ENCODE measurements at places on chromosomes 7 and 10.

- no peak for DNase-seq
Observed at GRCh38 chr7:82438521-82438920, 5.1 kb downstream of the CACNA2D1 start.

DNA sequence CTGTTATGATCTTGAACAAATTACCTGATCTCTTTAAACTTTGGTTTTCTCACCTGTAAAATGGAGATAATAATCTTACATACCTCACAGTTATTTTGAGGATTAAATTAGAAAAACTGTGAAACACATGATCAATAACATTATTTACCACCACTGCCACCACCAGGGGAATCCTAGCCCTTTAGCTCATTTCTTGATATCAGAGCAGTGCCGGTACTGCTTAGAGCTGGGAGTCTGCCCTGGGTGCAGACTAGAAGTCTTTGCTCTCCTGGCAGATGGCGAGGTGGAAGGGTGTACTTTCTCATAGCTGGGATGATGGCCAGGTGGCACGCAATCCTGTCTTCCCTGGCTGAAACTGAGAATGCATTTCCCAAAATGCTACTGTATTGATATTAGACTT lies 12.7 kb upstream of the EFCAB10 start:
- DNase-seq: no peak

DNA sequence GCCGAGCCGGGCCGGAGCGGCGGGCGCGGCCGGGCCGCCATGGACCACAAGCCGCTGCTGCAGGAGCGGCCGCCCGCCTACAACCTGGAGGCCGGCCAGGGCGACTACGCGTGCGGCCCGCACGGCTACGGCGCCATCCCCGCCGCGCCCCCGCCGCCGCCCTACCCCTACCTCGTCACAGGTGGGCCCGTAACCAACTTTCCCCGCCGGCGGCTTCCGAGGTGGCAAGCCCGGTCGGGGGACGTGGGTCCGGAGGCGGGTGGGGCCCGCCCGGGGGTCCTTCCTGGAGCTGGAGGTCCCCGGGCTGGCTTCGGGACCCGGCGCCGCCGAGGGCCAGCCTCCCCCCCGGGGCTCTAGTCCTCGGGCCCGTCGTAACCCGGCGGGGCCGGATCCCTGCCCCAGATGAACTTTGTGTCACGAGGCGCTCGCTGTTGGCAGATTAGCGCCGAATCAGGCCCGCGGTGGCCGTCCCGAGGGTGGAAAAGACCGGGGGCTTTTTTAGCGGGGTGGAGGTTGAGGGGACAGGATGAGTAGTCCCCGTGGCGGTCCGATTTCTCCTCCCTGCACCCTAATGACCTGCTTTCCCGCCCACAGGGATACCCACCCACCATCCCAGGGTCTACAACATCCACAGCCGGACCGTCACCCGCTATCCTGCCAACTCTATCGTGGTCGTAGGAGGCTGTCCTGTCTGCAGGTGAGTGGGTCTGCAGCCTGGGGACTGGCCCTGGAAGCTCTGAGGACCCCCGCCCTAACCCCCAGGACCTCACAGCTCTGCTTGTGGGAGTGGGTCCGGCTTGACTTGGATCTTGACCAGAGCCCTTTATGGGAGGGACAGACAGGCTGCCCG lies 496 bp downstream of the BRI3 start:
- no peak for DNase-seq

GRCh38 chr7:87627634-87627994 lies 584 bp upstream of the RUNDC3B start:
- DNase-seq: no peak

DNA sequence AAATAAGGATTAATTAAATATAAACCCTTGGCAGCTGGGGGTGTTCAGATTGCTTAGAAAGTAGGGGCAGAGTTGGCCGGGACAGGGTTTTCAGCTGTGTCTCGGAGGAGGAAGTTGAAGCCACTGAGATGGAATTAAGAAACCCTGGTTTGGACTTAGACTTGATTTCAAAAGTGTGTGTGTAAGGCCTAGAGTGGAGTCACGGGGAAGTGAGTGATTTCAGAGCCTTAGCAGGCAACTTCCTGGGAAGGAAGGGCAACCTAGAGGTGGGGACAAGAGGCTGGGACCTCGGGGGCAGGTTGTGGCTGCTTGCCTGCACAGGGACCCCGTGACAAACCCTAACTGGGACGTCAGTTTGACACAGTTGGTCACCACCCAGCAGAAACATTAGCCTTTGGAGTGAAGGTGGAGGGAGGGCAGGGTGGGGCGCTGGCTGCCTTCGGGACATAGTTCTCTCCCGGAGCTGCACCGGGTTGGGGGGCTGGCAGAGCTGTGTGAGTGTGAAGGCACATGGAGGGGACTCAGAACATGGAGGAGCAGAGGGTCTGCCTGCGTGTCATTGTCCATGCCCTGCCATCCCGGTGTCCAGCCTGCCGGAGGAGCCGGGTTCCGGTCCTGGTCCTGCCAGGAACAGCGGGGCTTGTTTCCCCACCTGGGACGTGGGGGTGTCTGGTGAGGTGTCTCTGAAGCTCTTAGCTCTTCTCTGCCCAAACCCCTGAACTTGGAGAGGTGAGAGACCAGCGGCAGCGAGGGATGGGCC lies 1.8 kb downstream of the BRI3 start:
- no peak for DNase-seq

DNA sequence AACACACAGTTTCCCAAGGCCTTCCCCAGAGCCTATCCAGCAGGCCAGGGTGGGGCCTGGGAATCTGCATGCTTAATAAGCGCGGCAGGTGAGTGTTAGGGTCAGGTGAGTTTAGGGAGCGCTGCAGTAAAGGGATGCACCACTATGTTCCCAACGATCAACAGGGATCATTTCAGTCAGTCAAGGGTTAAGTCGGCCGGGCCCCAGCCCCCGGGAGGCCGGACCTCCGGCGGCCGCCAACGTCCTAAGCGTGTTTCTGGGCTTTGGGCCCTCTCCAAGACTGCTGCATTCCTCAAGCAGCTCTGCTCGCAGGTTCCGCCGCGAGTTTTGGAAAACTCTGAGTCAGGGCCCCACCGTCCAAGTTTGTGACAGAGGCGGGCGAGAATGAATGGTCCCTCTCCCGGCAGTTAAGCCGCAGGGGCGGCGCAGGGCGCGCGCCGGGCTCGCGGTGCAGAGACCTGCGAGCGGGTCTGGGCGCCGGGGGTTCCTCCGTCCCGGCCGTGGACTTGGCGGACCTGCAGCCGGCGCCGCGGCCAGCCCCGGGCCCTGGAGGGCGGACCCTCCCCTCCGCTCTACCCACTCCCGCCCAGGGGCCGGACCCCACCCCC lies 81.6 kb downstream of the ARHGAP22 start:
- DNase-seq: no peak

GRCh38 chr10:11145495-11145855 lies 127.8 kb downstream of the CELF2 start:
- DNase-seq: no peak

DNA sequence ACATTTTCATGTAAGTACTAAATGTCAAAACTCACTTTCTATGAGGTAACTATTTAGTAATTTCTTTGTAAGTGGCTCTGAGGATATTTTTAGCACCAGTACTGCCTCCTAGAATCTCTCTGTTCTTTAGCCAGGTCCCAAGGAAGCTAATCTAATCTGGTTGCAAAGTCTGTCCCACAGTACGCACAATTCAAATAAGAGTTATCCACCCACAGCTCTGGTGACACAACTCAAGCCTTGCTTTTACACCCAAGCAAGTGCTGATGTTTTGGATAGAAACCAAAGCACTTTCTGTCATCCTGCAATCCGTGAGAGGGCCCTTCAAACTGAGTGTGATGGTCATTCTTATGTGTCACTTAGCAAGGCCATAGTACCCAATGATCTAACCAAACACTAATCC lies 14.5 kb downstream of the GIMAP5 start:
- DNase-seq: no peak

- no peak for DNase-seq
Observed at GRCh38 chr10:84510121-84510520, 181.7 kb downstream of the CCSER2 start.

DNA sequence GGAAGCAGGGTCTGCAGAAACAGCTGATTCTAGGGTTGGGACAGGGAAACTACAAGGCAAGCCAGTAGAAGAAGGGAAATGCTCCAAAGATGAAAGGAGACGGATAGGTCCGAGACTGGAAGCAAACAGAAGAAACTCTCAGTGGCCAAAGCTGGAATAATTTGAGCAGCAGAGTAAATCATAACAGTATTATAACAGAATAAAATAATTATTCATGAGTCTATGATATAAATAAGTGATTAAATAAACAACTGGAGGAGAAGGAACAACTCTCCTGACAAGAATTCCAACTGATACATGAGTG lies 27.6 kb downstream of the EZH2 start:
- DNase-seq: no peak
